ENCODE measurements at places on chromosomes 11 and 22.
A peak's percentile ranks its signal among the peaks of the same experiment; 100 is the strongest.

- no peak for DNase-seq
These were observed 89.4 kb downstream of the CTTN start for GRCh38 chr11:70487756-70488155.

GRCh38 chr11:36296884-36297543 lies 926 bp downstream of the PRR5L start:
- no peak for DNase-seq

DNA sequence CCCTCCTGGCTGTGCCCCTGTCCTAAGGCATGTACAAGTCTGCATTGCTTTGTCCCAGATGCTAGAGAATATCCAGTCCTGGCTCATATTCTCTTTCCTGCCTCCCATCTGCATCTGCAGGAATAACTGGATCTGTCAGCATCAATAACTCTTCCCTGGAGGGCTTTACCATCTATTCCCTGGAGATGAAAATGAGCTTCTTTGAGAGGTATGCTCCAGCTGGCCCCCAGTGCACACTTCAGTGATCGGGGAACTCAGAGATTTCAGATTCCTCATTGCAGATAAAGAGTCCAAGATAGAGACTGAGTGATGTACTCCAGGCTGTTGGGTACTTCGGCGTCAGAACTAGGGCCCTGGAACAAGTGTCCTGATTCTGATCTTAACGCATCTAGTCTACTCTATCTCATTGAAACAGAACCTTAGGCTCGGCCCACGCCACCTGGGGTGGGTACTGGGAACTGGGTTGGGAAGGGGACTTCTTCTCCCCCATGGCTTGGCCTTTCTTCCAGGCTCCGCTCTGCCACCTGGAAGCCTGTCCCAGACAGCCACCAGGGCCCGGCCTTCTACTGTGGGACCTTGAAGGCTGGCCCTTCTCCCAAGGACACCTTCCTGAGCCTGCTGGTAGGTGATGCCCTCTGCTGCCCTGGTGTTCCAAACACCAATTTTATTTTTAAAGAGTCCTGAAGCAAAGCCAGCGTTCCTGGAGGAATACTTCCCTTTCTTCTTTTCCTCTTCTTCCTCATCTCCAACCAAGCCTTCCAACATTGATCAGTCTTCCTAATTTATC lies 17.8 kb upstream of the GLB1L2 start:
- DNase-seq: no peak

GRCh38 chr11:32758291-32758690 lies 36.2 kb downstream of the CCDC73 start:
- no peak for DNase-seq

- no peak for DNase-seq
These were observed 7.5 kb downstream of the MMP8 start for GRCh38 chr11:102717280-102717679.

DNA sequence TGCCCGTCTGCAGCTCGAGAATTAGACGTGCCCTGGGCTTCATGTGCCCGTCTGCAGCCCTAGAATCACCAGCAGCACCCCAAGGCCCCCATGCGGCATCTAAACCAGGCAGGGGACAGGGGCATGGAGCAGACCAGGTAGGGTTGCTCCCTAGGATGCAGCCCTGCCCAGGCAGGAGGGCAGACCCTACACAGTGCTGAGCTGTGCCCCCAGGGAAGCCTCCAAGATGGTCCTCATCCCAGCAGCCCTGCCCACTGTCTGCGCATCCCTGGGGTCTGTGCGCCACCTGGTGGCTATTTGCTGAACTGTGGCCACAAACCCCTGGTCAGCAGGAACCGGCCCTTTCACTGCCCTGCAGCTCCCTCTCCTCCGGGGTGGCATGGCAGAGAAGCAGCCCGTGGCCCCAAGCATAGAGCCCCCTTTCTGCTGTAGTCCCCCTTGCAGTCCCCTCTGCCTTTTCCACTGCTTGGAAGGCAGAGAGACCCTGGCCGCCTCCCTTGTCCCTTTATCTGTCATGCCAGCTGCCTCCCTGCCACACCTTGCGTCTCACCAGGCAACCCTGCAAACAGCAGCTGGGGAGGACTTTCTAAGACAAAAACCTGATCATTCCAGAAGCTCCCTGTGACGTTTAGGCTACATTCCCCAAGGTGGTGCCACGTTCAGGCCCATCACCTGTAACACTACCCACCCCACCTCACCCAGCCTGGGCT lies 86.6 kb downstream of the KCNQ1 start:
- DNase-seq: peak; percentile 43

- no peak for DNase-seq
These were observed 68.7 kb upstream of the GDPD4 start for GRCh38 chr11:77370217-77370616.

- DNase-seq: no peak
These were observed 36.9 kb downstream of the CHRDL2 start for GRCh38 chr11:74694136-74694930.

GRCh38 chr11:59416613-59417012 lies 9.6 kb downstream of the OR5A2 start:
- no peak for DNase-seq

DNA sequence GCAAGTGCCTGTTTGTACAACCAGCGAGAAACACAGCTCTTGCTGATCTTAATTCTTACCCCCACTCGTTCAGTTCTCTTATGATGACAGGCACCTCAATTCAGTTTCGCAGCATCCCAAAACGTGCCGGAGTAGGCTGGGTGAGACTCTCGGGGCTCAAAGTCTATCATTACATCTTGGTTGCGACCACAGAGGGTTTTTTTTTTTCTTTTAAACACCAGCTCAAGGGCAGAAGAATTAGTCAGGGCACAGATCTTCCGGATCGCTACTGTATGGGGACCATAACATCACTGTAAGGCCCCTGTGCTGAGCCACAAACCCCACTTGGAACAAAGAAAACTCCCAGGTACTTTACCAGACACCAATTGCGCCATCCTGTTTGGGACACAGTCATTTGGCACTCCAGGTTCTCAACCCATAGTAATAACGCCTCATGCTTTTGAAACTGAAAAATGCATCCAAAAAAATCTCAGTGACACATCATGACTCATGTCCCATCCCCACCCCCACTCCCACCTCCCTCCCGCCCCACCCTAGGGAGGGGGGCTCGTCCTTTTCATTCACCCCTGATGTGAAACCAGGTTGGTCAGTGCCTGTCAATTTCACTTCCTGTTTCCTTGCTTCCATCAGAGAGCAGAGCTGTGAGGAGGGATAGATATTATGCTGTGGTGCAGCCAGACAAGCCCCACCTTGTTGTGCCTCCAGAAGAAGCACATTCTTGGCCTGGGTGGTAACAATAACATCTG lies 41.0 kb upstream of the CD5 start:
- peak; percentile 48 for DNase-seq

GRCh38 chr11:99841885-99842284 lies 821.1 kb downstream of the CNTN5 start:
- no peak for DNase-seq

DNA sequence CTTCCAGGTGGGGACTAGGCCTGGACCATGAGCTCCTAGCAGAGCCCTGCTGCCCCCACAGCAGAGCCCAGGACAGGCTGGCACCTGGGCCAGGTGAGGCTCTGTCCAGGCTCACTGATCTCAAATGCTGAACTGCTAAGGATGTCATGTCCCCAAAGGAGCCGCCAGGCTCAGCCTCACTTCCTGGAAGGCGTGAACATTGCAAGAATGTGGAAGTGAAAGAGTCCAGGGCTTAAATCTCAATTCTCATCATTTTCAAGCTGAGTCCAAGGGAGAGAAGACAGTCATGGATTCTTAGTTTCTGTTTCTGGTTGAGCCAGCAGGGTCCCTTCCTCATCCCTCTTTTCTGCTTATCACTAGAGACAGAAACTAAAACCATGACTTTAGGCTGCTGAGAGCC lies 5.0 kb downstream of the ASCL2 start:
- DNase-seq: no peak

GRCh38 chr22:23763579-23763945 lies 772 bp downstream of the C22orf15 start:
- peak; percentile 51 for DNase-seq

DNA sequence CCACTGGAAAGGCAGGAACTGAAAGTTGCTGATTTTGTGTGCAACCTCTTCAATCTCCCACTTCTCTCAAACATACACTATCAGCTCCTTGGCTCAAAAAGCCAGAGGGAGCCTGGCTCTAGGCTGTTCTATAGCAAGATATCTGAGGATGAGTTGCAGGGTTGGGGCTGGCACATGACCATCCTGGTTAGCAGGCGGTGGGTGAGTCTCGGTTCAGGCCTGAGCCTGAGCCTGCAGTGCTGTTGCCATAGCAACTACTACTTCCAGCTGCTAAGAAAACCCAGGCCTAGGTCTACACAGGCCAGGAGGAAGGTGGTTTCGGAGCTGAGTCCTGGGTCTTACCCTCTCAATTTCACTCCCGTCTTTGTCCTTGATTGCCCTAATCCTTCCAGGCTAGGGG lies 39.0 kb downstream of the CWC15 start:
- no peak for DNase-seq

GRCh38 chr22:26724414-26724813 lies 67.0 kb downstream of the MIAT start:
- DNase-seq: no peak

- DNase-seq: peak; percentile 37
These were observed 29.6 kb downstream of the TRIM29 start for GRCh38 chr11:120108154-120108784.

GRCh38 chr11:12056119-12056518 lies 47.7 kb upstream of the DKK3 start:
- no peak for DNase-seq

- no peak for DNase-seq
These were observed 7.9 kb downstream of the PAX6 start for GRCh38 chr11:31802990-31803812.

DNA sequence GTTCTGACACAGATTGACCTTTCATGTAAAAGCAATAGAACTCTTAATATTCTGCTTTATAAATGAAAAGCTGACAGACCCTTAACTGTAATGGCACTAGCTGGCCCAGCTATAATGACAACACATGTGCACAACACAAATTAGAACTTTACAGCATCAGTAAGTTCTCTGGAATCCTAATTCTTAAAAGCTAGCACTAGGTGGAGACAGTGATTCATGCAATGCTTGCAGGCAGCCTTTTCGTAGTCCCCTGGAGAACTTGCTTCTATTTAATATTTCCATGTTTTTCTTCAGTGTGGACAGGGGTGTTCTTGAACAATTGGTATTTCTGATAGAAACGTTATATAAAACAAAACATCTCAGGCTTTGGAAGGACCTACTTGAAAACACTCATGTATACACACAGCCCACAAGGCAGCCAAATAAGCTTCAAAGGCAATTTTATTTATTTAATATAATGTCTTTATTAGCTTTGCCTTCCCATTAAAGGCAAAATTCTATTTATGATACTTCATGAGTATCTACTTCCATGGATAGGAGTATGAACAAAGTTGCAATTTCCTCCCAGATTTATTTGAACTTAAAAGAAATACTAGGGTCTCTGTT lies 374.3 kb upstream of the MPPED2 start:
- no peak for DNase-seq

DNA sequence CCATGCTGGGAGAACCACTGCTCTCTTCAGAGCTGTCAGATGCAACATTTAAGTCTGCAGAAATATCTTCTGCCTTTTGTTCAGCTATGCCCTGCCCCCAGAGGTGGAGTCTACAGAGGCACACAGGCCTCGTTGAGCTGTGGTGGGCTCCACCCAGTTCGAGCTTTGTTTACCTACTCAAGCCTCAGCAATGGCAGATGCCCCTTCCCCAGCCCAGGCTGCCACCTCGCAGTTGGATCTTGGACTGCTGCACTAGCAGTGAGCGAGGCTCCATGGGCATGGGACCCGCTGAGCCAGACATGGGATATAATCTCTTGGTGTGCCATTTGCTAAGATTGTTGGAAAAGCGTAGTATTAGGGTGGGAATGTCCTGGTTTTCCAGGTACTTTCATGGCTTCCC lies 229.1 kb upstream of the C11orf87 start:
- DNase-seq: no peak

DNA sequence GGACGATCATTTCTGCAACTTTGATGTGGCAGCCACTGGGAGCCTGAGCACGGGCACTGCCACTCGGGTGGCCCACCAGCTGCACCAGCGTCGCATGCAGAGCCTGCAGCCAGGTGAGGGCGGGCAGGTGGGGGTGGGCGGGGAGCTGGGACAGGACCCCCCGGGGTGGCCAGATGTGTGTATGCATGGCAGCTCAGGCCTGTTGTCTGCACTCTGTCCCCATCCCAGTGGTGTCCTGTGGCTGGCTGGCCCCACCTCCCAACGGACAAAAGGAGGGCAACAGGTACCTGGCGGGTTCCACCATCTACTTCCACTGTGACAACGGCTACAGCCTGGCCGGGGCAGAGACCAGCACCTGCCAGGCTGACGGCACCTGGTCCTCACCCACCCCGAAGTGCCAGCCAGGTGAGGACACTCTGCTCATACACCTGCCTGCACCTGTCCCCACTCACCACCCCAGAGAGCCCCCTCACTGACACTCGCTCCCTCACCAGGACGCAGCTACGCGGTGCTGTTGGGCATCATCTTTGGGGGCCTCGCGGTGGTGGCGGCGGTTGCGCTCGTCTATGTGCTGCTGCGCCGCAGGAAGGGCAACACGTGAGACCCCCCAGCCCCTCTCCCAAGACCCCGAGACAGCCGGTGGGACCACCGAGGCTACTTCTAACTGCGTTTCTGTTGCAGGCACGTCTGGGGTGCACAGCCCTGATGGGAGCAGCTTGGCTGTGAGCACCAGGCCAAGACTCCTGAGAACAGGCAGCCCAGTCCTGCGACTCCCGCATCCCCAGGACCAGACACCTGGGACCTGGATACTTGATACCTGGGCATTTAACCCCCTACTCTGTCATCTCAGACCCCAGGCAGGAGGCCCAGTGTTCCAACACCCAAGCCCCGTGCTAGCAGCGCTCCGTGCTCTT lies 6.7 kb downstream of the SUSD2 start:
- DNase-seq: no peak

- DNase-seq: no peak
These were observed 1.5 kb downstream of the PDE2A start for GRCh38 chr11:72672597-72673238.

DNA sequence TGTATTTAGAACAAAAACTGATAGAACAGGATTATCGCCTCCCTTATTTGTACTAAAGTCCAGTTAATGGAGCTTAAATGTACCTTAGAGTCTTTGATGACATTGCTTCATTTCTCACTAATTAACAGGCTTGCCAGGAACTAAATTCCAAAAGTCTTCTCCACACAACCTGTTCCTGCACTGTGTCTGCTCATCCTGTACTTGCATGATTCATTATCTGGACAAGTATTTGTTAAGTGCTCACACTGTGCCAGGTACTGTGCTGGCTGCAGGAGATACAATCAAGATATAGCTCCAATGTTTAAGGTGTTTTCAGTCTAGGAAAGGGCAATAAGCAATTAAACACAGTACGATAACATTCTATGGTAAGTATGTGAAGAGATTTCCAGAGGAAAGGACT lies 485.9 kb upstream of the TENM4 start:
- DNase-seq: no peak

Data from activated naive CD4-positive, alpha-beta T cell (primary cell).